ENCODE measurements at places on chromosomes 7 and 10.

DNA sequence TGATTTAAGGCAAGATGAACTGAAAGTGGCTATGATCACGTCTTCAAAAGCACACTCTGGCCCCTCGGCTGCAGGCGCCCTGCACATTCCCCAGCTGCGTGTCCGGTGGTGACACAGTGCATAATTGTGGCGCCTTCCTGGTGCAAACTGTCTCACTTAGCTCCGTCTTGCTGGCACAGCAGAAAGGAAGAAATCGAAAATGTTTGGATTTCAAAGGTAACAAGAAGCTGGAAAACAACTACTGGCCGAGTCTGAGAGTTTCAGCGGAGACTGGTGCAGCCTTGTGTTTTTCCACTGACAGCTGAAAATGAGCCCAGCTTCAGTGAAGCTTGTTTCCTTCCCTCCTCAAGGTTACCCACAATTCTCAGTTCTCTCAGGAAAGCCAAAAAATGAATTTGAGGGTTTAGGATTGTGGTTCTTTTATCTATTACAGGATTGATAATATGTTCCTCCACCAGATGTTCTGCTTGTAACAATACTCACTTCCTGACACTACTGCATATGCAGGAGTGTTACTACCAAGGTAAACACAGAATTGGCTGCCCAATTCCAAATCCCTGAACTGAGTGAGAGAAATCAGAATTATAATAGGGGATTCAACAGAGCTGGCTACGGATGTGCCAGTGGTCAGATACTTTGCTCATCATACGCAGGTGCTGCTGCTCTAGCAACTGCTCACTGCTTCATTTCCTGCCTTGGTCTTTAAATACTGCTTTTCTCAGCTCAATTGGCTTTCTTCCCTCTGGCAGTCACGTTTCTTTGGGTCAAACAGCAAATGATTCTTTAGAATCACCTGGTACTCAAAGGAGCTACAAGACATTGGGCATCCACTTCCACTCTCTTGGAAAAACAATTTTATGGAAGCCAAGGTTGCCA lies 63.7 kb downstream of the TRUB1 start:
- DNase-seq = peak; percentile 6

DNA sequence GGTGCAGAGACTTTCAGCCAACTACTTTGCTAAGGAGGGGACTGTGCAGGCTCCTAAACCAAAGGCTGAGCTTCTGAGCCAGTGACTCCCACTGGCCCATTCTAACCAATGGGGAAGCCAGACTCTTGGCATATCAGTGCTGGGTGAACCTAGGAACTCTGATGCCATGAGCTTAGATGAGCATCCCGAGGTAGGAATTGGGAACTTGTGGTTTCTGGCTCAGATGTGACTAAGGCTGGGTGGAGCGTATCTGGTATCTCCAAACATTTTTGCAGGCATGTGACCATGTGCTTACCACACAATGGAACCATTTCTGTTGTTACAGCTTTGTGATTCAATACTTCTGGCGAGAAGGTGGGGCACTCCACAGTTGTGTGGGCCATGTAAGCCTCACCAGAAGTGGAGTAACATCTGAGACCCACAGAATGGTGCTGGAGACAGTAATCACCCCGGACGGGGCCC lies 2.5 kb upstream of the AVPI1 start:
- peak; percentile 37 for DNase-seq

DNA sequence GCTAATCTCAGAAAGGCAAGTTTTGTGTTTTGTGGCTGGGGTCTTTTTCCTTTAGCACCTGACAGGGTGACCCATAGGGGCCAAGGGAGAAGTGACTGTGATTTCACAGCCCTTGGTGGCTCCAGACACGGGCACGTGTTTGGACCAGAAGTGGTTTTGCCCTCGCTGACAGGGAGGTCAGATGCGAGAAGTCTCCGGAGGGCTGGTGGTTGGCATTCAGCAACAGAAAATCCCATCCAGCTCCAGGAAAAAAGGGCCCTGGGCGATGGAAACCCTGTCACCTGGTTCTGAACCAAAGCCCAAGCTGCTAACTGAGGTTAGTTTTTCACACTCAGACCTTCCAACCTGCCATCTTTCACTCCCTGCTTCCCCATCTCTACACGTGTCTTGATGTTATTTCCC lies 272.9 kb downstream of the TRIL start:
- no peak for DNase-seq

- DNase-seq = no peak
These were observed 248.1 kb downstream of the KIF20B start for GRCh38 chr10:89949496-89949895.

DNA sequence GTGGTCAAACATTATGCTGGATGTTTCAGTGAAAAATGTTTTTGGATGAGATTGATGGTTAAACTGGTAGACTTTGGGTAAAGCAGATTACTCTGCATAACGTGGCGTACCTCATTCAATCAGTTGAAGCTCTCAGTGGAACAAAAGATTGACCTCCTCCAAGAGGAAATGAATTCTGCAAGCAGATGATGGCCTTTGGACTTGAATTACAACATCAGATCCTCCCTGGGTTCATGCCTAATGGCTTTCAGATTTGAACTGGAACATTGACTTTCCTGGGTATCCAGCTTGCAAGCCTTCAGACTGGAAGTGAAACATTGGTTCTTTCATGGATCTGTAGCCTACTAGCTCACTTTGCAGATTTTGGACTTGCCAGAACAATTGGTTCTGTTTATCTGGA lies 169.3 kb upstream of the MALRD1 start:
- DNase-seq = no peak

- DNase-seq = no peak
These were observed 91.3 kb downstream of the PPP1R17 start for GRCh38 chr7:31778296-31778695.

- DNase-seq = no peak
These were observed 17.1 kb downstream of the ARHGAP22 start for GRCh38 chr10:48587819-48588218.

- no peak for DNase-seq
These were observed 19.5 kb upstream of the KCTD7 start for GRCh38 chr7:66609176-66609575.

GRCh38 chr7:155506854-155507337 lies 39.5 kb downstream of the CNPY1 start:
- DNase-seq = no peak

DNA sequence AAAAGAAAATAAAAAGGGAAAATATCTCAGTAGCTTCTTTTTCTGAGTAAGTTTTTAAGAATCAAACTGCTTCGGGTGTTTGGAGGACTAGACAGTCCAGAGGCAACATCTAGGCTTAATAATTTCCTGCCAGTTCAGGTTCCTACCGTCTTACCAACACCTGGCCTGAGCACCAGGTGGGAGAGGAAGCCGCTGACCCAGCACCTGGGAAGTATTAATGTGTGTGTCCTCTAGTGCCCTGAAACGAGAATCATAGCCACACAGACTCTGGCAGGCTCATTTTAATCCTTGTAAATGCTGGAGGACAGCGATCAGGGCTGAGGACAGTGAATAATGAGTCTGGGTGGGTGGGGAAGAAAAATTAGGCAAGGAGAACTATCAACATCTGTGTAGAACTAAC lies 137.4 kb downstream of the ZNF438 start:
- DNase-seq = no peak

DNA sequence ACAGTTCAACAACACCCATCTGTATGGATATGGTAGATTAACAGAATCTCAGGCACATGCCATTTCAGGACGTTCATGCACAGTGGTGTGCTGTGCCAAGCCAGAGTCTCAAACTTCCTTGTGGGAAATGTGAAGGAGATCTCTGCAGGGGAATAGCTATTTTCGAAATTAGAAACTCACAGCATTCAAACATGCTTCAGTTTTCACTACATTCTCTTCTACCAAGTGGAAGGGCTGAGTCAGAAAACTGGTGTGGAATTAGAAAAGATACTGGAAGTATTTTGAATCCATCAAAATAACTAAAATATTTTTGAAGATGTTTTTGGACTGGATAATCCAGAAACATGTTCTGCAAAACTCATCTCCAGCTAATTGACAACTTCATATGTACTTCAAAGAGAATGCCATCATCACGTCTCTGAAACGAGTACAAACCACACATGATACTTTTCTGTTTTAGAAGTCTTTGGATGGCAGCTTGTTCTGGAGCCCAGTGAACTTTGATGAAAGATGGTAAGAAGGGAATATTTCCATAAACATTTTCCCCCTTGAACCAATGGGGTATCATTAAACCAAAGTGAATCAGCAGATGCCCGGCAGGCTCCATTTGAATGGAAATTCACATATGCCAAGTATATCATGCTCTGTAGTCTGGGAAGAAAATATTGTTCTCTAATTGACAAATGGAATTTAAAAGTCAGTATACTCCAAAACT lies 616.3 kb upstream of the IGFBP3 start:
- DNase-seq = no peak

GRCh38 chr10:101000127-101000914 lies 713 bp downstream of the LZTS2 start:
- peak; percentile 34 for DNase-seq

DNA sequence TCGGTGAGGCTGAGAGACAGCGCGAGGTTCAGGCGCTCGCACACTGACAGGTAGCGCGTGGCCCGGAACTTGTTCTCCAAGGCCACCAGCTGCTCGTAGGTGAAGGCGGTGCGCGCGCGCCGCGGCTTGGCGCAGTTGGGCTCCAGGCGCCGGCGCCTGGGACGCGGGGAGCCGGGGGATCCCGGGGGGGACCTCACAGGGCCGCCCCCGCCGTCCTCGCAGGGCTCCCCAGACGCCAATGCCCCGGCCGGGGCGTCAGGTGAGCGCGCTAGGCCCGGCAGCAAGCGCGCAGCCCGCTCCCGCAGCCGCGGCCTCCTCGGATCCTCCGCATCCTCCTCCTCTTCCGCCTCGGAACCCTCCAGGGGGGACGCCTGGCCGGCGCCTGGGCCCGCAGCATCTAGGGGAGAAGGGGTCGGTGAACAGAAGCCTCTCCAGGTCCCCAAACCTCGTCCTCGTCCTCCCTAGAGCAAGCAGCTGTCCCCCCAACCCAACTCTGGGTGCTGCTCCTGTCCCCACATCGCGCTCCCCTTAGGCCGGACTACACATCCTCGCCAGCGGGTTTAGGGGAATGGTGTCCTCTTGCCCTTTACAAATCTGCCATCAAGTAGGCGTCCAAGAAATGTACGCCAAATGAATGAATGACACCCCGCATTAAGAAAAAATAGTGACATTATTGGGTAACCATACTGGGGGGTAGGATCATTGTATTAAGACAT lies 1.9 kb downstream of the NKX1-2 start:
- no peak for DNase-seq

- DNase-seq = no peak
These were observed 66.0 kb downstream of the SRPK2 start for GRCh38 chr7:105322655-105323277.

DNA sequence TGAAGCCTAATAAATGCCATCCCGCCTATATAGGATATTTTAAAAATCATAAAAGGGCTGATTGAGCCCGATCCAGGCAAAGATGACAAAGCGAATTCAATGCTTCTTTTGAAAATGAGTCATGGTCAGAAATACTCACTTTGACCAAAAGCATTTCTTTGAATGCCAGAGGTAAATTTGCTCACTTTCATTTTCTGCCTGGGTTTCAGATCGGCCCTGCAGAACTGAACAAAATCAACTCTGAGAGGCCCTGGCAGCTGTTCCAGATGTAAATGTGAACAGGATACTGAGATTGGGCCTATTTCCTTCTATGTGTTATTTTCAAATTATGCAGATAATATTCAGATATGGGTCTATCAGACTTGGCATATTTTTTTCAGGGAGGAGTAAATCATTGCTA lies 114.8 kb upstream of the ARID5B start:
- DNase-seq = peak; percentile 63

- no peak for DNase-seq
These were observed 48.0 kb upstream of the INHBA start for GRCh38 chr7:41750661-41751540.

DNA sequence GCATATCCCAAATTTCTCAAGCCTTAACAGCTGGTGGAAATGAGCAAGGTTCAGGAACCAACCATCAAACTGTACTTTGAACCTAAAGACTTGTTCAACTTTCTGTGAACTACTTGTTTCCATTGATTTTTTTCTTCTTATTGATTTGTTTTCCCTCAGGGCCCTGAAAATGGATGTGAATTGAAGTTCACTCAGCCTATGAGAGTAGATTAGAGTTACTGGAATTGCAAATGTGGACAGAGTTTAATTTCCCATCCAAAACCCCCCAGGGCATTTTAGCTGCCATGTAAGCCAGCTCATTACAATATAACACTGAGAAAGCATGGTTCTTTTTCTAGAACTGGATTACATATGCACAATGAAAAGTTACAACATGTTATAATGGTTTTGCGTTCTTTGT lies 1105.7 kb downstream of the REEP3 start:
- no peak for DNase-seq

GRCh38 chr10:4257939-4258465 lies 473.0 kb upstream of the KLF6 start:
- no peak for DNase-seq

DNA sequence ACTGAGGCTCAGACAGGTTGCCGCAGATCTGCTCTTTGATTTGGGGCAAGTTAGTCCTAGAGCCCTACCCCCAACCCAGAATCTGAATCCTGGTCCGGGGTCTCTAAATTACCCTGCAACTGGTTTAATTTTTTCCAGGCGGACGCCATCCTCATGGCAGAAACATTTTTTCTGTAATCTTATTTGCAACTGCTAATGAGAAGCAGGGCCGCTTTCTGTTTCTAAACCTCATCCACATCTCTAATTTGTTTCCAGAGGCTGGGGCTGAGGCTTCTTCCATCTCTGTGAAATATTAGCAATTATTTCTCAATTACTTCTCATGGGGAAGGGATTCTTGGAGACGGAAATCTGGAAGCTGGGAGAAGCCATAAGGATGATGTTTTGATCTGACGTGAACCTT lies 261.6 kb downstream of the RPS24 start:
- DNase-seq = no peak

GRCh38 chr7:50684713-50685075 lies 98.0 kb downstream of the GRB10 start:
- no peak for DNase-seq

DNA sequence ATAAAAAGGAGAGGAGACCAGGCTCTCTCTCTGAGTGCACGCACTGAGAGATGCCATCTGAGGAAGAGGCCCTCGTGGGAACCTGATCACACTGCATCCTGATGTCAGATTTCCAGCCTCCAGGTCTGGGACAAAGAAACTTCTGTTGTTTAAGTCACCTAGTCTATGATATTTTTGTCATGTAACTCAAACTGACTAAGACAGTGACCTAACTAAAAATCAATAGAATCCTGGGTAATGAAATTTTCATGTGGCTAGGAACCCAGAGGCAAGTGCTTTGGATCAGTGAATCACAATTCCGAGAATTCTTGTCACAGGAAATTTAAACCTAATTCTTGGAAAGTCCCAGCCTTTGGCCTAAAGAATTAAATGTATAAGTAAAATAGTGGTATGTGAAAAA lies 107.7 kb downstream of the SLC16A9 start:
- no peak for DNase-seq

GRCh38 chr10:103828107-103828506 lies 27.3 kb downstream of the SH3PXD2A start:
- DNase-seq = no peak

DNA sequence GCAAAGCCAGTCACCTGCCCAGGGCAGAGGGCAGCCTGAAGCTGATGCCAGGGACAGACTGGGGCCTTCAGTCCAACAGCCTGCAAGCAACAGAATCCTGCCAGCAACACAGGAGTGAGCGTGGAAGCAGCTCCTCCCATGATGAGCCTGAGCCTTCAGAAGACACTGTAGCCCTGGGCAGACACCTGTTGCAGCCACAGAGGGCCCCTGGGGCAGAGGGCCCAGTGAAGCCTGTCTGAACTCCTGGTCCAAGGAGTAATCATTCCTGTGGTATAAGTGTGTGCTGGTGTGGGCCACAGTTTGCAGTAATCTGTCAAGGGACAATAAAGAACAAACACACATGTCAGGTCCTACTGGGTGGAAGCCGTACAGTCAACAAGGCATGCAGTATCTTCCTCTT lies 2.9 kb upstream of the PFKP start:
- DNase-seq = no peak
